ENCODE measurements at places on chromosomes 5 and 9.

- no peak for DNase-seq
Observed at GRCh38 chr9:105118636-105119035, 125.8 kb upstream of the SLC44A1 start.

DNA sequence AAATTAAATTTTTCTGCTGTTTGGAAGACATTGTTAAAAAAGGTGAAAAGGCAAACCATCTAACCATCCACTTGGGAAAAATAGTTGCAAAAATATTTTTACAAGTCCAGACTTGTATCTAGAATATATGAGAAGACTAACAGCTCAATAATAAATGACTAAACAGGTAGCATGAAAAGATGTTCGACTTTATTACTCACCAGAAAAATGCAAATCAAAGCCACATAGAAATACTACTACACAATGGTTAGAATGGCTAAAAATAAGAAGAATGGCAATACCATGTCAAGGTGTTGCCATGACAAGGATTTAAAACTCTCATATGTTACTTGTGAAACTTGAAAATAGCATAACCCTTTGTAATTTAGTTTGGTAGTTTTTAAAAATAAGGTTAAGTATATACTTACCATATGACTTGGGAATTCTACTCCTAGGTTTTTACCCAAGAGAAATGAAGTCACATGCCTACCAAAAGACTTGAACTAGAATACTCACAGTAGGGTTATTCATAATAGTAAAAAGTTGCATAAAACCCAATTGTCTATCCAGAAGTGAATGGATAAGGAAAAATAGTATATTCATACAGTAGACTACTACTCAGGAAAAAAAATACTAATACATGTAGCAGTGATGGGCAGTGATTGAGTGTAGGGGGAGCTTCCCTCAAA is 93.8 kb downstream of the VPS13A start:
- no peak for DNase-seq

DNA sequence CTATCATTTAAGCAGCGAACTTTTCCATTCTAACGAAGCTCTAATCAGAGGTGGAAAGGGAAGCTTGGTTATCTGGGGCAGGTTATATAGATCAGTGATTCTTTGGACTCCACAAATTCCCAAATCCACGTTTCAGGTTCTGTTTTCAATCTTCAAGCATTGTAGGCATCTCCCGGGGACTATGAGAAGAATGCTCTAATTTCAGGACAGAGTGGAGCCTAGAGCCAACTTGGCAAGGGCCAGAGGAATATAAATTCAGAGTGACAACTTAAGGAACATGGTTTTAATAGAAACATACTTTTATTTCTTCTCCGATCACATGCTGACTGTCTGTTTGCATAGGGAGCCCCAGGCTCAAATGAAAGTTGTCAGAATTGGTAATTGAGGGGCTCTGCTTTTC is 514.0 kb upstream of the KLF4 start:
- no peak for DNase-seq

DNA sequence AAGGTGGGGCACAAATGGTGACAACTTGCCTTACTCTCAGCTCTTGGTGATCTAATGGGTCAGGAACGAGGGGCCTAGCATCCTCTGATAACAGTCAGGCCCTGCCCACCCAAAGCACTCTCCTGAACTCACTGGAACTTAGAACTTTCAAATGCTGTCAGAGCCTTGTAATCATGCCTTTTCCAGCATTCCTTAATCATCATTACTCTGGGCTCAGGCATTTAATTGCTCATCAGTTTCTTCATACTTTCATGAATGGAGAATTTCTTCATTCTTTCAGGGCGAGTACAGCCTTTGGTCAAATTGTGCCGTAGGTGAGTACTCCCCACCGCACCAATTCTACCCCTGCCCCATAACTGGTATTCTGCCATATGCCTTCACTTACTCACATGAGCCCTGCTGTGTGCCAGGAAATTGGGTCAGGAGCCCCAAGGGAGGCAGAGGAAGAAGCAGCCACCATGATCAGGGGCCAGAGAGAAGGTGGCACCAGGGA is 30.2 kb upstream of the DUSP1 start:
- DNase-seq: no peak

DNA sequence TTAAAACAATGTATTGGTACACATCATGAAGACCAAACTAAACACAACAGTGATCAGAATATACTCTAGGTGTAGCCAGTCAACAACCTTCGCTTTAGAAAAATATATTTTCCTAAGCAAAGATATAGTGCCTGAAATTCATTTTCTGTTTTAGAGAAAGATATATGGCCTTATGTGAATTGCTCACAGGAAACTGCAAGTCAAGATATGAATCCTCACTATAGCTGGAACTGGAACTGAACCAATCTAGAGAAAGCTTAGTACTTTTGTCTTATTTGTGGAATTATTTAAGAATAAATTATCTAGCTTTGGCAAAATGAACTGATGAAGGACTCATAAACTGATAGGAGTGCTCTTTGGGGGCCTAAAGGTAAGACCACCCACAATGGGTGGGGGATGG is 27.3 kb downstream of the GZMK start:
- DNase-seq: no peak

GRCh38 chr5:67774267-67774552 is 441.3 kb upstream of the PIK3R1 start:
- no peak for DNase-seq

- no peak for DNase-seq
Observed at GRCh38 chr5:112973904-112974303, 2.7 kb upstream of the DCP2 start.

DNA sequence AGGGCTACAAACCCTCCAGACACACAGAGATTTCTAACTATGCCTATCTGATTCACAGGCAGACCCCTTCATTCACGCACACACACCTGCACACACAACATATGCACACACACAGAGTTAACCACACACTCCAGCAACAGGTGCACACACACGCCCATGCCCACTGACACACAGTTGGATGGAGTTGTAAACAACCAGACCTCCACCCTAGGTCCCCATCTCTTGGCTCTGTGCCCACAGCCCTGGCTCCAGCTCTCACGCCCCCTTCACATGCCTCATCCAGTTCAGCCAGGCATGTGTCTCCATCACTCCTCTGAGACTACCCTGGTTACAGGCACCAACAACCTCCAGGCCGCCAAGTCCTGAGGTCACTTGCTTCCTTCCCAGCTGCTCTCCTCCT is 61.1 kb downstream of the PSD2 start:
- no peak for DNase-seq

- no peak for DNase-seq
Observed at GRCh38 chr5:81305785-81306184, 4.4 kb downstream of the ZCCHC9 start.
